ENCODE measurements at places on chromosomes 3 and 15.
A peak's percentile ranks its signal among the peaks of the same experiment; 100 is the strongest.

- DNase-seq: no peak
Measured at GRCh38 chr3:70392227-70392626, 79.8 kb upstream of the MDFIC2 start.

DNA sequence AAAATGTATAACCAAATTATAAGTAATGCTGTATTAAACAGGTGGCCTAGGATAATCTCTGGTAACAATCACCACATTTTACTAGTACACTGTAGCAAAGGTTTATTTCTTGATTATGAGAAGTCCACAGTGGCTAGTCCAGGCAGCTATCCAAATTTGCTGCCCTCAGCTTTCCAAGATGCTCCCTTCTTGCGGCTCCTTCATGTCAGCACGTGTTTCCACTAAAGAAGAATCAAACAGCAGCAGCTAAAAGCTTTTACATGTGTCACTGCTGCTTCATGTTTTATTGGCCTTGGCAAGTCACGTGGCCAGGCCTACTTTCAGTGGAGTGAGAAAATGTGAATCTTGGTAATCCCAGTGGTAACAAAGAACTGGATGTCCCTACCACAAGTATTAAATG is 5.6 kb upstream of the RBMS3 start:
- DNase-seq: no peak

DNA sequence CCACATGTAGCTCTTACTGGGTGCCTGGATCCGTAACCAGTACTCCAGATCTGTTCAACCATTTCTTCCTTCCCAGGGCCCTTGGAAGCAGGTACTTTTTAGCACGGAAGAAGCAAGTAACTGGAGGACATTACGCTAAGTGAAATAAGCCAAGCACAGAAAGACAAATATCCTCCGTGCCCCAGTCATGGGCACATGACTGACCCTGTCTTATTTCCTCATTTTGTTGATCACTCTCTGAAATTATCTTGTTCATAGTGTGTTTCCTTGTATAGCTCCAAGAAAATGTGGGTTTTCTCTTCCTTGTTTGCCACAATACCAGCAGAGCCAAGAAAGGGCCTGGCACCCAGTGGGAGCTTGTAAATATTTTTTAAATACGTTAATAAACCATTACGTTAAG is 32.2 kb upstream of the MTMR14 start:
- no peak for DNase-seq

- no peak for DNase-seq
Measured at GRCh38 chr3:50350213-50350526, 405 bp downstream of the NPRL2 start.

GRCh38 chr3:81788044-81788443 is 26.6 kb upstream of the GBE1 start:
- DNase-seq: no peak

- no peak for DNase-seq
Measured at GRCh38 chr3:188215129-188215528, 61.2 kb downstream of the LPP start.

GRCh38 chr3:173013219-173013832 is 127.7 kb downstream of the SPATA16 start:
- no peak for DNase-seq

- DNase-seq: no peak
Measured at GRCh38 chr3:135460273-135460672, 505.3 kb upstream of the PPP2R3A start.

GRCh38 chr3:160831401-160831800 is 75.4 kb downstream of the PPM1L start:
- DNase-seq: no peak

DNA sequence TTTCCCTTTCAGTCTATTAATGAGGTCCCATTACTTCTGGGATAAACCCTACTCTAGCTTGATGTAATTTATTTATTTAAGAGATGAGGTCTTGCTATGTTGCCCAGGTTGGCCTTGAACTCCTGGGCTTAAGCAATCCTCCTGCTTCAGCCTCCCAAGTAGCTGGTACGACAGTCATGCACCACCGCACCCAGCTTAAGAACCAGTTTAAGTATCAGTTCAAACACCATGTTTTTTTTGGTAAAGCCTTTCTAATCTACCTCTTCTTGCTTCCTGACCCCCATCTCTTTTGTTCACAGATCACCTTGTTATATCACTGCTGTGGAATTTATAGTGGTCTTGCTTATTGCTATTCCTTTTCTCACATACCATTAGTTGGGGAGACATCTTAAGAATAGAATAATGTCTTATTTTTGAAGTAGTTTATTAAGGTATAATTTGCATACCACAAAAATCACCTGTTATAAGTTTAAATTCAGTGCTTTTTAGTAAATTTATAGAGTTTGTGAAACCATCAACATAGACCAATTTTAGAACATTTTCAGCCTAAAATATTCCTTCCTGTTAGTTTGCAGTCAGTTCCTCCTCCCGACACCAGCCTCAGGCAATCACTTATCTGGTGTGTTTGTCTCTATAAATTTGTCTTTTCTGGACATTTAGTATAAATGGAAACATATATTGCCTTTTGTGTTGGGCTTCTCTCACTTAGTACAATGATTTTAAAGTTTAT is 257.9 kb downstream of the PDCD6IP start:
- no peak for DNase-seq

DNA sequence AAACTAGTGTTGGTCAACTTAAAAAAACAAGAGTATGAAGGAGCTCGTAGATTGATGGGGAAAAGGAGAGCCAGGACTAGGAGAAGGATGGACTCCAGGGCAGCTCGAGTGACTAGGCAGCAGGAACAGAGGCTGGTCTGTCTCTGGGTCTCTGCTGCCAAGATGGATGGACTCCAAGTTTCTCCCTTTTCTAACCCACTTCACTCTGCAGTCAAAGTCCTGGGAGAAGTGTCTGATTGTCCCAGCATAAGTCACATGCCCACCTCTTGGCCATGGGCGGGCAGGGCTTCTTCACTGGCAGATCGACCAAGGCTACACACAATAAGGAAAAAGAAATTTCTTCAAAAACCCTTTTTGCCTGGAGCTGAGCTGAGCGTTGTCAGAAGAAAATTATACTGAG is 9.2 kb upstream of the EPB42 start:
- DNase-seq: no peak

DNA sequence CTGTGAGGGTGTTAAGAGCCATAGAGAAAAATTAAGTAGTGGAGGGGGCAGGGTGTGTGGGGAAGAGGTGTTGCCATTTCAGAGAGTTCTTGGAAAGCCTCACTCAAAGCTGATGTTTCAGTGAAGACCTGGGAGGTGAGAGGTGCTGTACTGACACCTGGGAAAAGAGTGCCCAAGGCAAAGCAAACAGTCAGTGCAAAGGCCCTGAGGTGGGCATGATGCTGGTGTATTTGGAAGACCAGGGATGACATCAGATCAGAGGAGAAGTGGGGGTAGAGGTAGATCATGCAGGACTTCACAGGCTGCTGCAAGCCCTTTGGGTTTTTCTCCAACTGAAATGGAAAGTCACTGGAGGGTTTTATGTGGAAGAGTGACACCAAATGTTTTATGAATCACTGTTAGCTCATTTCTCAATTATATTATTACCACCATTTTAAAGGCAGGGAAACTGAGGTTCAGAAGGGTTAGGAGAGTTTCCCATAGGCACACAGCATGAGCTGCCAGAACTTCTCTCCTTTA is 42.8 kb upstream of the SMAD3 start:
- no peak for DNase-seq

GRCh38 chr15:42012241-42012640 is 8.6 kb downstream of the PLA2G4E start:
- DNase-seq: no peak

- DNase-seq: no peak
Measured at GRCh38 chr3:79085171-79085570, 682.6 kb downstream of the ROBO1 start.

GRCh38 chr3:150806185-150806835 is 43.3 kb upstream of the SIAH2 start:
- no peak for DNase-seq

DNA sequence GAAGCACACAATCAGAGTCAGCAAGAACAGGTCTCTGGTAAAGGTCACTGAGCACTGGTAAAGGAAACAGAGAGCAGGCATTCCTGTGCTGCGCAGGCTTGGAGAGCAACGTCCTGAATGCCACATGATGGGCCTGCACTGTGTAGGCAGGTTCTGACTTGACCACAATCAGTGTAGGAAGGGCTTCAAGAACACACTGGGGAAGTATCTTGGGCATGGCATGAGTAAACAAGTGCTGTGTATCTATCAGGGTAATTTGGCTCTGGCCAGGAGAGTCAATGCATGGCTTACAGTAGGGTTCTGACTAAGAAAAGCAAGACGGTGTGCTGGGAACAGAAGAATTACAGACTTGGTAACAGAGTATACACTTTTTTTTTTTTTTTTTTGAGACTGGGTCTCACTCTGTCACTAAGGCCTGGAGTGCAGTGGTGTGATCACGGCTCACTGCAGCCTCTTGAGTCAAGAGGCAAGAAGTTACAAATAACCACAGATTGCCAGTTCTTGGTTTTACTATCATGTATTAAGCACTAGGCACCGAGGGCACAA is 30.6 kb downstream of the TBC1D2B start:
- DNase-seq: no peak

DNA sequence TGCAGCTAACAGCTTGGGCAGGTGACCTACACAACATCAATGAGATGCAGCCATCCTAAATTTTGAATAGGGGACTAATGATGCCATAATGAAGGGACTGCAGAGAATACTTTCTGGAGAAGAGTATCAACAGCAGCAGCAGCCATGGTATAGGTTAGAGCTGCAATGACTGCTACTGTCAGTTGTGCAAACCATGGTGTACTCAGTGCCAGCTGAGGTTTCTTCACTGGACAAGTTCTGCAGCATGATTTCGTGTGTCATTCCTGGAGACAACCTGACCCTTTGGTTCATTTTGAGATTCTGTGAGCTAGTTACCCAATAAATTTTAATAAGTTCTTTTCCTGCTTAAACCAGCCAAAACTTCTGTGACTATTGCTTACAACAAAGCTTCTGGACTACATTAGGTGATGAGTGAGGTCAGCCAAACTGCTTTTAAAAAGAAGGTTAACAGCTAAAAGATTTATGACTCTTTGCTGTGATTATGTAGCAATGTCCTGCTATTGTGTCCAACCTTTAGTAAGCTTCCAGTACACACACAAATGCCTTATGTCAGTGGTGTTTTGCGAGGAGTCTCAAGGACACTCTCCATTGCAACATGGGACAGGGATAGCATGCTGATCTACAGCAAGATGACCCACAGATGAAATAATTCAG is 4.8 kb upstream of the DAZL start:
- DNase-seq: no peak

- peak; percentile 47 for DNase-seq
Measured at GRCh38 chr3:195150181-195151118, 120.5 kb downstream of the XXYLT1 start.

DNA sequence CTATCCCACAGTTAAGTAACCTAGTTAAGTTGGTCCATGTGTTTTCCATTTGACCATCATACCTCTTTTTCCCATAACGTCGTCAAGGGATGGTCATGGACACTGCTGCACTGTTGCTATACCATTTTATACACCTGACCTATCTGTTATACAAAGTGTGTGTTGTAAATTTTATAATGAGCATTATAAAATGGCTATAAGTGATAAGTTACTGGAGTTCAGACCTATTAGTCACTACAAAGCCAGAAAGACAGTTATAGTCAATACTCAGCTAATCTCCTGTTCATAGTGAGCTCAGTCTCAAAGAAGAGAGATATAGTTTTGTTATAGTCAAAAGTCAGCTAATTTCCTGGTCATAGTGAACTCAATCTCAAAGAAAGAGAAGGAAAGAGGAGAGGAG is 18.9 kb upstream of the CTNNB1 start:
- no peak for DNase-seq

- no peak for DNase-seq
Measured at GRCh38 chr3:78846718-78847117, 921.1 kb downstream of the ROBO1 start.

DNA sequence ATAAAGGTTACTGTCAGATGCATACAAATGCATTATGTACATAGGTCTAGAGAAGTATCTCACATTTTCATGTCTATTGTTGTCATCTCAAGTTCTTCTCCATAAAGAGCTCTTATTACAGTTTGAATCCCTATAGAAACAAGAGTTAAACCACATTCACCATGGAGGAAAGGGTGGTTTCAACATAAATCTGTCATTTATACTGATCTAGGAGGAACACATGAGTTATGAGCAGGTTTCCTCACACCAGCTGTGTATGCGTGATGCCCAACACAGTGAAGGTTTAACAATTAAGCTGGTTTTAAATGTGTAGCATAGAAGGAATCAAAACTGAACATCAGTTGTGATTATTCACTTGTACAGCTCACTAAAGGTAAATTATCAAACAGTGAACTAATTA is 251.7 kb downstream of the KCNMB2 start:
- no peak for DNase-seq

DNA sequence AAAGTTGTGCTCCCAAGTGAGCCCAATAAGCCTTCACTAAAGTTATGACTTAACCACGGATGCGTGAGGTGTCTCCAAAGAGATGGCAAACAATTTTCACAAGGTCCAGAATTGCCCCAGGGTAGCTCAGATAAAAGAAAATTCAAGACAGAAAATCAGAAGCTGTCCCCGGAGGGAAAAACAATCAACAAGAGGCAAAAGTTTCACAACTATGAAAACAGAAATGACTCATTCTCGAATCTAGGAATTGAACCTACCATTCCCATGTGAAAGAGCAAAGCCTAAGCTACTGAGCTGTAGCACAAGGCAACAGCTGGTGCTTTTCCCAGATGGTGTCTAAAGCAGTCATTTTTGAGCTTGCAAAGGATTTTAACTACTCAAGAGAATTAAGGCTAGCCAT is 33.5 kb upstream of the MKRN3 start:
- DNase-seq: no peak

GRCh38 chr15:70348226-70348543 is 250.5 kb upstream of the TLE3 start:
- no peak for DNase-seq

DNA sequence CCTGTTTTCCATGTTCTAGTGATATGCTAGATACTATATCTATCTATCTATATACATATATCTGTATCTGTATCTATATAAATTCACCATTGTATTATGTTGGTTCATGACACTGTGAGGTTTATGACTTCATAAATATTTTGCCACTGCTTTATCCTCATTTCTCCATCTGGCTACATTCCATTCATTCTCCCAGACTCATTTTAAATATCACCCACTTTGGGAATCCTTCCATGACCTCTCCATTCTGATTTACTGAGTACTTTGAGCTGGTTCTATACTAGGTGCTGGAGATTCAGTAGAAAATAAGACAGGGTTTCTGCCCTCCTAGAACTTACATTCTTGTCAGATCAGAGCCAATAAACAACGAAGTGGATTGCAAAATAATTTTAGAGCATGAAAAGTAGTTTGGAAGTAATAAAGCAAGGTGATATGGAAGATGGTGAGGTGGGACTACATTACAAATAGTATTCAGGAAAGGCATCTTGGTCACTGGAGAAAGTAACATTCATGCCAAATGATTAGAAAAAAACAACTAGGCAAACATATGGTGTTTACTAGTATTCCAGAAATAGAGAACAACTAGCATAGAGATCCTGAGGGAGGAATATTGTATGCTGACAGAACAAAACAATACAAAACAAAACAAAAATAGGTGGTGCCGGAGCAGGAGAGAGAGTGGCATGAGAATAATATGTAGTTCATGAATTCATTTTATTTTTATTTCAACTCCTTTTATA is 11.6 kb upstream of the PLSCR4 start:
- no peak for DNase-seq

Measured in activated naive CD8-positive, alpha-beta T cell treated with anti-CD3 and anti-CD28 coated beads, Interleukin-2, amount 50 U/mL, for 24 hours (primary cell).